ENCODE measurements at places on chromosomes 16 and 17. TPM values are rescaled to one million over a fixed set of nuclear protein-coding genes. Genes with fewer than 3 reads are reported as not detected.

DNA sequence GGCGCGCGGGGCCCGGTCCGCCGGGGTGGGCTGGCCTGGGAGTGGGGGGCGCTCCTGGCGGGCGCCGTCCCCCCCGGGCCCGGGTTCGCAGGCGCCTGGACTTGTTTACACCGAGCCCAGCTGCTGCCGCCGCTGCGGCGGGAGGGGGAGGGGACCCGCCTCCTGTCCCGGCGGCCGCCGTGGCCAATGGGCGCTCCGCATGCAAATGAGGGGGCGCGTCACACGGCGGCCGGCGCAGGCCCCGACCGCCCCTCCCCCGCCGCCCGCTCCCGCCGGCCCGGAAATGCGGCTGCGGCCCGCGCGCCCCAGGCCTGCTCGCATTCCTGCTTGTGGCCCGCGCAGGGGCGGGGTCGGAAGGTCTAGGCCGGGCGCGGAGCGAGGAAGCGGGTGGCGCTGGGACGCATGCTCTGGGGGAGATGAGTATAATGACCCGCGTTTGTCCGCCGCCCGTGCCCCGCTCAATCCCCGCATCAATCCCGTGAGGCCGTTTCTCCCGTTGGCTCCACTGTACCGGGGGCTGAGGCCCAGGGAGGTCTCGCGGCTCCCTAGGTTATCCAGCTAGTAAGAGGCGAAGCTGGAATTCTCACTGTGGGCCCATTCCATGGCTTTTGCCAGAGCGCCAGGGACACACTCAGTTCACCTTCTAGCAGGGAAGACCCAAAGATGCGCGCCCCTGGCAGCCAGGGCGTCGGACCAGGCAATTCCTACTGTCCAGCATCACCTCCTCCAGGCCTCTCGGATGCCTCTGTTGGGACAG is at the start of gene YPEL3:
YPEL3 (minus strand) TSS at position 109 of the 757 bp plus-strand sequence. CDS start 731 bp downstream, outside the sequence.
- no peaks in the 10 kb centered on the region for H3K27me3 ChIP-seq
- H3K4me1 ChIP-seq, result peaks cover 38% of the 10 kb centered on the region
- H3K4me3 ChIP-seq, result peak within 1 kb of the TSS; percentile 88
- peak within 1 kb of the TSS; percentile 92 for H3K27ac ChIP-seq

- no peaks in the 10 kb centered on the region for H3K27me3 ChIP-seq
- H3K4me1 ChIP-seq, result peaks cover 10% of the 10 kb centered on the region
- no peak for DNase-seq
- H3K4me3 ChIP-seq, result no peak overlapping the region
Observed at GRCh38 chr16:85222155-85222863, 110.0 kb upstream of the CIBAR2 start.

Gene CA5A
- total RNA-seq, result not detected

GRCh38 chr16:702341-702740 is 3.3 kb downstream of the FBXL16 start:
- no peaks in the 10 kb centered on the region for H3K36me3 ChIP-seq
- no peaks in the 10 kb centered on the region for H3K4me1 ChIP-seq
- peaks cover 89% of the 10 kb centered on the region for H3K27me3 ChIP-seq
- H3K27ac ChIP-seq, result no peak overlapping the region

Gene PRR15L
- total RNA-seq, result 177 TPM

DNA sequence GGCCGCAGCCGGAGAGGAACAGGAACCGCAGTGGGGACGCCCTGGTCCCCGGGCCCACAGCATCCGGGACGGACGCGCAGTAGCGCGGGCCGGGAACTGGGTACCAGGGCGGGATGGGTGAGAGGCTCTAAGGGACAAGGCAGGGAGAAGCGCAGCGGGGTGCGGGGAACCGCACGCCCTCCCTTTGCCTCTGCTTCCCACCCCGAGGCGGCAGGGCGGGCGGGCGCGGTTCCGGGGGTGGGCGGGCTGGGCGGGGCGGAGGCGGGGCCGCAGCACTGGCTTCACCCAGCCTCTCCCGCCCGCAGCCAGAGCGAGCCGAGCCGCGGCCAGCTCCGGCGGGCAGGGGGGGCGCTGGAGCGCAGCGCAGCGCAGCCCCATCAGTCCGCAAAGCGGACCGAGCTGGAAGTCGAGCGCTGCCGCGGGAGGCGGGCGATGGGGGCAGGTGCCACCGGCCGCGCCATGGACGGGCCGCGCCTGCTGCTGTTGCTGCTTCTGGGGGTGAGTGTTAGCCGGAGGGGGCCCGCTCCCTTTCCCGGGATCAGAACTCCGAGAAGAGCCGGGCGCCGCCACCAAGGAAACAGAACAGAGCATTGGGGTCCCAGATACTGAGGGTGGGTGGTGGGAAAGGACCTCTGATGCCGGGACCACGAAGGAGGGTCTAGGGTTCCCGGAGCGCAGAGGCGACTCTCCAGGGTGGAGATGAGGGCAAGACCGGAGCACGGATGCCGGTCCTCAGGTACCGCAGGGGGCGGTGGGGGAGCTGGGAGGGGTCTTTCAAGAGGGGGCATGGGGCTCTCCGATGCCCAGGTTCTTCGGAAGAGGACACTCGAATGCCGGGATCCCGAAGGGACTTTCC is at the start of gene NGFR:
NGFR (plus strand) TSS at position 308 of the 856 bp plus-strand sequence; CDS start at position 433, 125 bp downstream.
- peaks cover 64% of the 10 kb centered on the region for H3K27me3 ChIP-seq
- H3K27ac ChIP-seq, result peak within 1 kb of the TSS; percentile 35
- H3K36me3 ChIP-seq, result no peaks in the 10 kb centered on the region

Gene PITPNM3
- 12.7 TPM for total RNA-seq

All from transverse colon (tissue), 4 donors.